Glutamatergic neuron (in vitro differentiated cells): ENCODE measurements at places on chromosomes 7 and 10. TPM values are rescaled to one million over a fixed set of nuclear protein-coding genes. Genes with fewer than 3 reads are reported as not detected.

ADAM12 gene
- 18.4 TPM for total RNA-seq

MAT1A gene
- not detected for total RNA-seq

PIK3AP1 gene
- total RNA-seq: 0.49 TPM

FKBP6 gene
- total RNA-seq: not detected

C10orf53 gene
- total RNA-seq: 0.25 TPM

EGFR gene
- total RNA-seq: 12.8 TPM

PLXDC2 gene
- total RNA-seq: 3.9 TPM

SPDYE2 gene
- total RNA-seq: not detected

GRCh38 chr7:130430841-130431666, 9.8 kb downstream of the CEP41 start:
- peak; percentile 39 for DNase-seq

DNA sequence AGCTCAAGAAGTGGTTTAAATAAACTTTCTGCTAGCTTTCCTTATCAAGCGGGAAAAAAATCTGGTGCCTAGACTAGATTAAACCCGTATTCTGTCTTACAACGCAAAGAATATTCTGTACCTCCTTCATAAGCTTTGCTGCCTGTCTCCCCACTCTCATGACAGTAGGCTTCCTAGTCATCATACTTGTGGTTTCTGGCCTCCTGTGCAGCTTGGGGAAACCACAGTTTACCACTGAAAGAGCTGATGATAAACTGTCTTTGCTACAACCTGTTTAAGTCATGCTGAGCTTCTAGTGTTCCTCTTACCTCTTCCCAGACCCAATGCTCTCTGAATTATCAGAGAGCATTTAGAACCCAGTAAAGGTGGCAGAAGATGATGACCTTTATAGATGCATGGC, 55.0 kb downstream of the PODXL start:
- no peak for DNase-seq

DNA sequence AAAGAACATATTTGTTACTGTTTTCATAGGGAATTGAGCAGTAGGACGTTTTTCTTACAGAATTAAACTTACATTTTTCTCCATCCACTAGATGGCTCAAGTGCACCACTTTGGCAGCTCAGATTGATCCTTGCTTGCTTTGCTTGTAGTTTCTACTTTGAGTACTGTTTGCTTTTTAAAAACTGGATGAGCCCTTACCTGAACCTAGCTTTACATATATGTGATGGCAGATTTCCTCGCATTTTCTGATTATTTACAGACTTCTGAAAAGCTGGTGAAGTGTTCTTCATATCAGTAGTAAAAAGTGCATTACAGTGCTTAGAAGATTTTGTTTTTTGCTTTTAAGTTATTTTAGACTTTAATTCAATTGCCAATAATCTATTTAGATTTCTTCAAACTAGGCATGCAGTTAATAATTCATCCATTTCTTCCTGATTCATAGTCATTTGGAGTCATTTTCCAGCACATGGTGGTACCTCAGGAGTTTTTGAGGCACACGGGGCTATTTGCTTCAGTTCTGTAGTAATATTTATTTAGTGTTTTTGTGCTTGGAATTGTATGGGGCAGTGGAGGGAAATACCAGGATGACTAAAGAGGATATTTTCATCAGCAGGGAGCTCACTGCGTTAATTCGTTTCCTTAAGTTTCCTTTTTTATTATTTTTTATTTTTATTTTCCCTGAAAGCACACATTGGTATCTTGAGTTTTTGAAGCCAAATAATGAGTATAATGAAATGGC, 57.3 kb downstream of the MAPK8 start:
- no peak for DNase-seq

GRCh38 chr7:83096065-83096580, 66.6 kb downstream of the PCLO start:
- DNase-seq: no peak

- DNase-seq: no peak
Observed at GRCh38 chr7:104971290-104972071, 42.5 kb upstream of the KMT2E start.
